ENCODE measurements at places on chromosomes 6 and 20.

GRCh38 chr20:18783385-18783959 lies 30.1 kb upstream of the SCP2D1 start:
- DNase-seq, result no peak

DNA sequence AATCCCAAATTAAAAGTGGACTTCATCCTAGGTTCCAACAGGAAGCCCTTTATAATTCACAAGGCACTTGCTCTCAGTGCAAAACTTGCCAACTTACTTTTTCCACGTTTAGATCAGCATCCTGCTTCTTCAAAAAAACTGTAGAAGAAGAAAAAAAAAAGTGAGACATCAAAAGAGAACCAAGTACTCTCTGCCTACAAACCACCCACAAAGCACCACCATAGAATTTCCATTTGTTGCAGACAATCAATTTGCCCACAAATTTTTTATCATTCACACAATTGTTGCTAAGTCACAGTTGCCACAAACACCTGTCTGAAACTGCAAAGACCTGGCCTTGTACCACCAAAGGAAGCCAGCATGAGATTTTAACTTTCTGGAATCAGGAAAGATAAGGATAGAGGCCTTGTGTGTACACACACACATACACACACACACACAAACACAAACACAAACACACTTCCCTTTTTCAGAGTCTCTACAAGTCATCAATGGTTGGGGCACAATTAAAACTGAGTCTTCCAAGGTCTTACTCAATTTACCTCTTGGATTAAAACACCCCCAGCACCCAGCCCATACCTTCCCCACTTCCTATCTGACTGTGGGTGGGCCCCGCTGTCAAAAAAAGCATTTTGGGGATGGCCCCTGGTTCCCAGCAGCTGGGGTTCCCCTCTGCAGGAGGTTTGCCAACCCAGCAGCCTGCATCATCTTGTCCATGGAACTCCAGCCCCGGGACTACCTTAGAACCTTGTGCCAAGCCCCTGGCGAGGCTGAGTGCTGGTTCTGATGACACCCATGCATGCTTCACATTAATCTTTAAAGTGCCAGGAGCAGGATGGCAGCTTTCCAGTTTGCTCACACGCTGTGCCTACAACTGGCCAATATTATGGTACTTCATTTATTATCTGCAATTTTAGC lies 26.5 kb downstream of the FYN start:
- no peak for DNase-seq

DNA sequence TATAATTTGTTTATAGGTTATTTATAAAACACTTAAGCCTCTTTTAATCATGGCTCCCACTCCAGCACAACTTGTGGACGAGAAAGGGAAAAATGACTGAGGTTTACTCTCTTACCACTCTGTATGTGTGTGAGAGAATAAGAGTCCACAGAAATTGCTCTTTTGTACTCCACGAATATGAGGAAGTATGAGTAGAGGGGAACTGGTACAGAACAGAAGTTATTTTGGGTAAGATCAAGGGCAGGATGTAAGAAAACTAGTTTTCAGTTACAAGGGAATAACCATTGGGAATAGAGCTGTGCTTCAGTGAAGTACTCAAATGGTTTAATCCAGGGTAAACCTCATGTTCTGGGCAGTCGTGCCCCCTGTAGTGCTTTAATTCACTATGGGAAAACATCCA lies 72.6 kb downstream of the REV3L start:
- DNase-seq, result no peak

DNA sequence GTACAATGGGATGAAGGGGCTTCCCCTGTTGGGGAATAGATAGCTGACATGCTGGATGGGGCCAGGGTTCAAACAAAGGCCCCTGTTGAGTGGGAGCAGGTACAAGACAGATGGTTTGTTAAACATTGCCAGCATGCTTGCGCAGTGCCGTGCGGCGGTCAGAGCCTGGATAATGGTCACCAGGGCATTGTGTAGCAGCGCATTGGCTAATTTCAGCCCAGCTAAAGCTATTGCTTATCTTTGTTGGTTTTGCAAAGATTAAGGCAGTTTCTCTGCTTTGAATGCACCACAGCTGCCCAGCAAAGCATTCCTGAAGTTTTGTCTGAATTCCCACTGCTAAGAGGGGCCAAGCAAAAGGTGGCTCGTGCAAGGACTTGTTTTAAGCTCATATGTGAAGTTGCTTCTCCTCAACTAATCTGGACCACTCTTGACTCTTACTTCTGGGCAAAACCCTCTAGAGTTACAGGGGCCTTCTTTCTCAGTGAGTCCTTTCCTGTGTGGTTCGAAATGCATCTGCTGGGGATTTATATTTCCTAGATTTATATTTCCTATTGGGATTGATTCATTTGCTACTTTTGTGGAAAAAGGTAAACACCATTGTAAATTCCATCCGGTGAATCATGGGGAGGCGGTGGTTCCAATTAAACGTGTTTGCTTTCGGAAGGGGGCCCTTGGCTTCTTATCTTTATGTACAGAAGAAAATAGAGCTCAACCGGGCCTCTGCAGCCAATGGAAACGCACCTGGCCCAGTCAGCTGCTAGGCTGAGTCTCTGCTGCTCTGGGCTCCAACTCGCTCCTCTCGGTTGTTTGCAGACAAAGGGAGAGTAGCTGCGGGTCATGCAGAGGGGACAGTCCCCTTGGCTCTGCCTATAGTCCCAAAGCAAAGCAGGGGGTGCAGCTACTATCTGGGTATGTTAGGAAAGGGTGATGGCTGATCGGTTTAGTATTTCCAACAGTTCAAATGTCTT lies 72.1 kb downstream of the FOXA2 start:
- no peak for DNase-seq

- DNase-seq, result no peak
These were observed 140.3 kb downstream of the SYNDIG1 start for GRCh38 chr20:24609757-24610156.

DNA sequence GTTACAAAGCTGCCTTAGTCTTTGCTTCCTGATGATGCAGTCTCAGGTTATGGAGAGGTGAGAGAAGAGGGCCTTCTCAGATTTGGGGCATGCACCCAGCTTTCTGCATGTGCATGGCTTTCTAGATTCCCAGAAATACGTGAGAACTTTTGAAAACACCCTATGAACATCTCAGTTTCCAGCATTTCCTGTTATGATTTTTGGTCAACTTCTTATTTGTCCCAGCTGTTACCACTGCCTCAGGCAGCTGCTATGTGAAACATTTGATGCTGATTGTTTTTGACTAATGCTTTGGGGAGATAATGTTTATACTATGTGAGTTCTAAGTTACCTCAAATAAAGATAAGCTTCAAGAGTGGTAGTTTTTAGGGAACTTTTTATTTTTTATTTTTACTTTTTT lies 9.5 kb upstream of the SNAP25 start:
- no peak for DNase-seq

DNA sequence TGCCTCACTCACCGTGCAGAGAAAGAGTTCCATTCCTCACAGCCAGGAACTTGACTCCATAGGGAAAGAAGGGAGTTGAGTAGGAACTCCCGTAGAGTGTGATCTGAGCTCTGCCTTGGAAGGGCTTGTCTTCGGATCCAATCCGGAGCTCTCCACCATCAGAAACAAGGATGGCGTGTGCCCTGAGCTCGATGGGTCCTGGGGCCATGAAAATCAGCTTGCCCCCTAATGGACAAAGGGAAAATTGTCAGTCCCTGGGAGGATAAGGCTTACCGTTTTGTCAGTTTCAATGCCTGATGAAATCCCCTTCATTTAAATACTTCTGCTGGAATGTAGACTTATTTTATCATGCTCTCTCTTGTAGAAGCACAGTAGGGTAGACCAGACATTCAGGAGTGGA lies 153.3 kb downstream of the PKHD1 start:
- no peak for DNase-seq

GRCh38 chr20:13852306-13852705 lies 67.5 kb downstream of the NDUFAF5 start:
- DNase-seq, result no peak

- no peak for DNase-seq
These were observed 2.6 kb downstream of the HCRTR2 start for GRCh38 chr6:55176958-55177357.

DNA sequence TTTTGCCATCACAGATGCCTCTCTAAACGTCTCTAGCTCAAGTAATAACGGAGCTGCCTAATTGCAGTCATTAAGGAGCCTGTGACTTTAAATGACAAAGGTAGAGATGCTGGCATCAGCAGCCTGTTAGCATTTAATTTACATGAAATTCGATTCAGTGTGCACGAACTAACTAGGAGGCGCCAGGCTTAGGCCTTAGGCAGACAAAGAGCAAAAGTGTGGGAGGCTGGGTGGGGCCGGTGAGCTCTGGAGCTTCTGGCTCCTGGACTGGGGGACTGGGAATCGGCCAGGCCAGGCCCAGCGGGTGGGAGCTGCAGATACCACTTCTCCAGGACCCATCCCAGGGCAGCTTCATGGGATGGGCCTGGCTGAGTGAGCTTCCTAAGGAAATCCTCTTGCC lies 170.0 kb upstream of the AGPAT4 start:
- DNase-seq, result peak; percentile 38

DNA sequence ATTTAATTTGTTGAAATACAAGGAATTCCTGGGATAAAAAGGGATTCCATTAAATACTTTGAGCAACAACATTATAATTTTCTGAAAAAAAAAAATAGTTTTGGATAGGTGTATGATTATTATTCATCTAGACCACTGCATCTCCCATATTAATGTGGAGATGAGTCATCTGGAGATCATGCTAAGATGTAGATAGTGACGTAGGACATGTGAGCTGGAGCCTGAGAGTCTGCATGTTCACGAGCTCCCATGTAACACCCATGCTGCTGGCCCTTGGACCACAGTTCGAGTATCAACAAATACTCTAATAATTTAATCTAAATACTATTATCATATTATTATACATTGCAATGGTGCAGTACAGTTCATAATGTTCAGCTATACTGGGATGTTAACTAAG lies 91.6 kb downstream of the EPM2A start:
- DNase-seq, result no peak

DNA sequence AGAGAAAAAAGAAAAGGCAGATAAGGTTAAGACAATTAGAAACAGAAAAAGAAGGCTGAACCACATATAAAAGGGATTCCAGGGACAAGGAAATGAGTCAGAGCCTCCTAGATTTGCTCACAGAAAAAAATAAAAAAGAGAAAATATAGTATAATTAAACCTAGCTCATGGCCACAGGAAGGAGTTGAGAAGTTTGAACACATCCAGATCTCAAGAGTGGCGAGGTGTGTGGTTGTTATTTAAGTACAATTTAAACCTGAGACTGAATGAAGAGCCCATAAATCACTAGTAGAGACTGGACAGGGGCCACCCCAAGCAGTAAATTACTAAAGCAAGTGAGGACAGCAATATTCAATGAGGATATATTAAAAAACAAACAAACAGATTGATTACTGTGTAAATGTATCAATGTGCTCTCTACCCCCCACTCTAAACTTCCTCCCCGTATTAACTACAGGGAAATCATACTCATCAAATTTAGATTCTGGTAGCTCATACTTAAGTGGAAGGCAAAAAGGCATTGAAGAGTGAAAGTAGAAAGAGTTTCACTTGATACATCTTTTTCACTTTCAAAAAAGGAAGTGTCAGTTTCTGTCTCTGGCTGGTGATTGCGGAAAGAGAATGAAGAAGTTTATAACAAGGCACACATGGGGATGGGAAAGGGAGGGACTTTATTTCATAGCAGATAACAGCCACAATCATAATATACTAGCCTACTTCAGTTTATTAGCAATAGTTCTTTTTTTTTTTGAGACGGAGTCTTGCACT lies 49.3 kb upstream of the SCAF8 start:
- DNase-seq, result no peak
